Muscle of arm (tissue), 14 donors: ENCODE measurements at places on chromosomes 2 and 18.

- no peak for DNase-seq
Measured at GRCh38 chr18:25278394-25278793, 73.6 kb downstream of the ZNF521 start.

GRCh38 chr2:26913999-26914658, 56.3 kb upstream of the MAPRE3 start:
- DNase-seq, result no peak

- no peak for DNase-seq
Measured at GRCh38 chr18:58308463-58308862, 264.4 kb downstream of the NEDD4L start.

DNA sequence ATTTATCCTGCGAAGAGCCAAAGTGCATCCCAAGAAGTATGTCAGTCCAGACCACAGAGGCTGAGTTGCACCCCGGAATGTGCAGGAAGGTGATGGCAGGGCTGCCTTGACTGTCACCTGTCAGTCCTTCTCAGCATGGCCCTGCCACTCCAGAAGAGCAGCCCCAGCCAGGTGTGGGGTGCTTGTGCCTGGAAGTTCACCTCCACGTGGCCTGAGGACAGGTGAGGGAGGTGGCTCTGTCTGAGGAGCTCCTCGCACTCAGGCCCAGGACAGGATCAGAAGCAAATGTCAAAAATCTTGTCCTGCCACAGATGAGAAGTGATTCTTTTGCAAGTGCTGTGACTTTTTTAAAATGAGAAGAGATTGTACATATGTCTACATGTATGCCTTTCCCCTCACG, 31.4 kb upstream of the B3GNT7 start:
- DNase-seq, result no peak

GRCh38 chr2:16409849-16410248, 255.8 kb downstream of the CYRIA start:
- DNase-seq, result no peak

- no peak for DNase-seq
Measured at GRCh38 chr2:64492272-64492671, 31.9 kb upstream of the AFTPH start.

- DNase-seq, result no peak
Measured at GRCh38 chr18:59725142-59725541, 27.9 kb upstream of the CCBE1 start.

DNA sequence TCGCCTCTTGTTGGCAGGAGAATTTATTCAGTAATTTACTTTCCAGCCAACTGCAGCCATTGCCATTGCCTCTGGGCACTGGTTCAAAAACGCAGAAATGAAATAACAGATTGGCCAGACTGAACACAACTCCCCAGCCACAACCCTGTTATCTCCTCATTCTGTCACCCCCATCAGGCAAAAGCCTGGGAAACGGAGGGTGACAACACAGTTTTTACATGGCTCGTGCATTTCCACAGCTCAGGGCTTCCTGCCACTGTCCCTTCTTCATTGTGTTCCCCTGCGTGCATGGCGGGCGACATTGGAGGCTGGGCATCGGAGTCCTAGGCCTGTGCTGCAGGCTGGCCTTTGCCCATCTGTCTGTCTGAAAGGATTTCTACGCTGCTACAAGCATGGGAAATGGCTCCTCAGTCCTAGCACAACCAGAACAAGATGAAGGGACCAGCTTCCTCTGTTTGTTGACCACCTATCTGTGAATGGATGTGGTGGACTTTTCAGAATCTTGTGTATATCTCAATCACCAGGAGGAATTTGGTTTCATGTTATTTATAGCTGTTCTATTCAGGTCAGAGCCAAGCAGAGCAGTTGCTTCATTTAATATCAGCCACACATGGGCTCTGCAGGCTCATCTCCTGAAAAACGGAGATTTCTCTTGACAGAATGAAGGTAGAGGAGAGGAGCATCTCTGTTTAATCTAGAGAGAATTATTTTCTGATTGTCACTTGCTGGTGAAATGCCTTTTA, 107.0 kb downstream of the MGAT5 start:
- peak; percentile 59 for DNase-seq

DNA sequence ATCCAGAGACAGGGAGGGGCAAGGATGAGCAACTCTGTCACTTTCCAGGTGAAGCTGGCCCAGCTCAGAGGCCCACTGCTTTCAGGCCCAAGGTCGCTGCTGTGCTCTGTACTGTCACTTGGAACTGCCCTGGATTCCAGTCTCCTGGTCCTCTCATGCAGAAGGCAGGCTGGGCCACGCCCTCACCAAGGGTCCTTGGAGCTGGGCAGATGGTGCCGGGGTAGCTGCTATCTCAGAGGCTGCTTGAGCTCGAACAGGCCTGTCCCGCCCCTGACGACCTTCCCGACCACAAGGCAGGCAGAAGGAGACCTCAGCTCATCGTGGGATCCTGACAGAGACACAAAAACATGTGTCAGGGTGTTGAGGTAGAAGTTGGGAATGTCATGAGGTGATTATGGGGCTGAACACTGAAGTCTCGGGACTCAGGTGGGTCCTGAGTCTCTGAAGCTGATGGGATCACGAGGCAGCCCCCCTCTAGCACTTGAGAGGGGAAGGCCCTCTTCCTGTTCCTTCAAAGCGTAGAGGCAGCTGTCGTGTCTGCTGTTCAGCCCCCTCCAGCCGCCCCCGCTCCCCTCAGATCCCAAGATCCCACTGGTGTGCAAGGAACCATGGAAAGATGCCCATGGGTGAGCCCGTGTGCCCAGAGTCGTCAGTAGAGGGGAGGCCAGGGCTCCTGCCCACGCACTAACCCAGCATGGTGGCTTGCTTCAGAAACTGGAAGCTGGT, 78.3 kb downstream of the POLR1A start:
- DNase-seq, result no peak

DNA sequence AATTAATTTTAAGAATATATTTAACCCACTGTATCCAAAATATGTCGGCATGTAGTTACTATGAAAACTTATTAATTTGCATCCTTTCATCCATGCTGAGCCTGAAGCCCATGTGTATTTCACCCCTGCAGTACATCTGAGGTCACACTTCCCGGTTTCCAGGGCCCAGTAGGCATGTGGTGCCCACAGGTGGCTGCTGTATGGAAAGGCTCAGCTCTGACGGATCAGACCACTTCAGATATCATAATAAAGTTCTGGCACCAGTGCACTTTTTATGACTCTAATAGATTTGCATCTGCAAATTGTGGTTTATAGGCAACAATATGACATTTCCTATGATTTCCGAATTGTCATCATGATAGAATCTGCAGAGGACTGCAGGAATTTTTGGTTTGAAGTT, 22.5 kb downstream of the SH3RF3 start:
- DNase-seq, result no peak

DNA sequence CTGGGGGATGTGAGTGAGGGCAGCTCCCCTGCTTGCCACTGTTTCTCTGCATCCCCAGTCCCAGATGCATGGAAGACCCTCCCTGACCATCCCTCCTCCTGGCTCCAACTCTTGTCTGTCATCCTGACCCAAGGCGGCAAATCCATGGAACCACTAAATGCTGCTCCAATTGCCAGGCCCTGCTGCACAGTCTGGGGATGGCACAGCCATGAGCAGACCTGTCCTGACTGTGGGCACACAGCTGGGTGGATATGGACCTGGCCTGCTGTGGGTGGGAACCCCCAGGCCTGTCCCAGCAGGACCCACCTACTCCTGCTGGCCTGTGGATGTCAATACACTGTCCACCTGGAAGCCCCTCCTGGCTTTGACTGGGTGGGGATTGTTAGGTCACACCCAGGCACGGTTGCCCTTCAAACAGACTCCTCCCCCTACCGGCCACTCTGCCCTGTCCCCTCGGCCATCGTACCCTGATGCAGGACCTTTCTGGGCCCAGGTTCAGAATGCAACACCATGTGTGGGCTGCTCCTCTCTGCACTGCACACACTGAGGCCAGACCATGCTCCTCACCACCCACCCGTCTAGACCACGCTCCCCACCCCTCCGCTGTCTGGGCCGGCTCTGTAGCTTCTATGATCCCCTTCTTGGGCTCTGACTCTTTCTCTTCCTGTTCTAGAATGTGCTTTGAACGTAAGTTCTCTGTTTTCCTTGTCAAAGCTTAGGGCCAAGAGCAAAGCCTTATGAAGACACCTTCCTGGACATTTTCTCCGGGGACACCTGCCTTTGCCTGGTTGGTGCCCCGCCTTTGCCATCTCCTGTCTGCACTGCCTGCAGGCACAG, 57.9 kb downstream of the INPP5D start:
- no peak for DNase-seq

DNA sequence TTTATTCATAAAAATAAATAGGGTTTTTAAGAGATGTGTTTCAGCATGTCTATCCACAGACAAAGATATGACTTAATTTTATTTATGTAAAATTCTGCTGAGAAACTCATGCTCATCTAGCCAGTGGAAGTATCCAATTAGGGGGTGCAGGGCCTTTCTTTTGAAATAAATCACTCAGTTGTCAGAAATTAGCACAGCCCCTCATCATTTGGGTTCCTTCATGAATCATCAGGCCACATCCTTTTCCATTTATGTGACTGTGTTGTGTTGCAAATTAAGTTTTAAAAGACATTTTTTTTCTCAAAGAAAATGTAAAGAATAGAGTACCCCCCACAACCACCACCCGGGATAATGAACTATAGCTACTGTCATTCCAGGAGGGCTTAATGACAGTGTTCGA, 185.8 kb downstream of the NRP2 start:
- no peak for DNase-seq

- no peak for DNase-seq
Measured at GRCh38 chr2:74036450-74037195, 51.9 kb downstream of the TET3 start.

DNA sequence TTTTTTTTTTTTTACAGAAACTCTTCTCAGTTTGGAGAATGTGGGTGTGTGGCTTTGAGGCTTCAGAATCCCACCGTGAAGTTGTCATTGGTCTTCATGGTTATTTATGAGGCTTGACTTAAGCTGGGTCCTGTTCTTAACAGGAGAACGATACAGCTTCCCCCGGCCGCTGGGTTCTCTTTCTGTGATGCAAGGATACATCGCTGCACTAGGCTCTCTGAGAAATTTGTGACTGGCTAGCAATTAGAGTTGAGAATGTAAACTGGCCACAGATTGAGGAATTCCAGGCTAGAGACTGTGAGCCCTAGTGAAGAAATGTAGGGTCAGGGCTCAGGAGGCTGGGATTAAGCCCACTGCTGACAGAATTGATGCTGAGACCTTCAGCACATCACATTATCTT, 29.8 kb downstream of the MGAT5 start:
- no peak for DNase-seq

DNA sequence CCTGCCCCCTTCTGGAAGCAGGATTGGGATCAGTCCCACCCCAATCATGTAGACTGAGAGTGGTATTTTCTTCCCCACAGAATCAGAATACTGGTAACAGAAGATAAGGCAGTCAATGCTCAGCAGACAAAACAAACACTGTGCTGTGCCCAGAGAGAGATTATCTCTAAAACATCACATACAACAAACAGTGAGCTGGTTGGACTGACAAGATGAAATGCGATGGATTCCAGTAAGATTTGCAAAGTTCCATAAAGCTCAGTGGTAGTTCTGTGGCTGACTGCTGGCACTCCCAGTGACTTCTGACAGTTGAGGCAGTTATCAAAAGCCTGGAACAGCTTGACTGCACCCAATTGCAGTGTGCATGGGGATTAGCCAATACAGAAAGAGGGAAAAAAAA, 311.5 kb upstream of the MGAT5 start:
- DNase-seq, result no peak

GRCh38 chr2:10810202-10811161, 2.1 kb downstream of the PDIA6 start:
- no peak for DNase-seq

- DNase-seq, result no peak
Measured at GRCh38 chr18:61706276-61706915, 186.4 kb downstream of the RNF152 start.

- DNase-seq, result no peak
Measured at GRCh38 chr2:146978577-146979555, 866.0 kb upstream of the ACVR2A start.

DNA sequence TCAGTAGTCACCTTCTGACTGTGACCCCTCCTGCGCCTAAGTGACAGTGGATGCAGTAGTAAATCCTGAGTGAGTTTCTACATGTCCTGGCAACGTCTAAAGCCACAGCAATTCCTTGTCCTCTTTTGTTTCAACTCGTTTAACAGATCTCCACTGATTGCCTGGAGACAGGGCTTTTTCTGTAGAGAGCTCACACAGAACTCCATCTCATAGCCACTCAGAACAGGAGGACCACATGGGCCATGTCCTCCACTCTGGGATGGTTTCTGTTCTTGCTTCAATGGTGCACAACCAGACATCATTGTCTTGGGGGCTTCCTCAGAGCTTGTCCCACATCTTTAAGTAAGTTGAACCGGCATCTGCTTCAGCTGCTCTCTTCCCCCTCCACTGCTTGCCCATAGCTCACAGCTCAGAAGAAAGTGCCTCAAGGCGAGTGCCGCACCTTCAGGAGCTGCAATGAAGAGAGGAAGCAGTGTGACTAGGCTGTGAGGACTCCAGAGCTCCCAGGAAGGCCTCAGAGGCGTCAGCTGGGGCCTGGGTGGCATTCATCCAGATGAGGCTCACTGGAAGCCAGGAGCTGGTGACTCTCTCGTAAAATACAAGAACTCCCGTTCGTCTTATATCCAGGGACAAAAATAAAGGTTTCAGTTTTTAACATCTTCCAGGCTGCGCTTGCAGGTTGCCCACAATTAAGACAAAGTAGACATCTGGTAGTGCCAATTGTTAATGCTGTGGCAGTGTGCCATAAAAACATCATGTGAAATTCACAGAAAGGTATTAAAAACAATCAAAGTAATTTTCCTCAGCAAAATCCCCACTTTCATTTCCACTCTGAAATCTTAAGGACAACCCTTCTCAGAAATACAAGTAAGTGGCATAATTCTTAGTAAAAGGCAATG, 37.3 kb downstream of the ST3GAL5 start:
- DNase-seq, result no peak

- DNase-seq, result no peak
Measured at GRCh38 chr2:135638825-135639224, 102.8 kb upstream of the UBXN4 start.

GRCh38 chr2:232698556-232699091, 1.5 kb downstream of the GIGYF2 start:
- no peak for DNase-seq

DNA sequence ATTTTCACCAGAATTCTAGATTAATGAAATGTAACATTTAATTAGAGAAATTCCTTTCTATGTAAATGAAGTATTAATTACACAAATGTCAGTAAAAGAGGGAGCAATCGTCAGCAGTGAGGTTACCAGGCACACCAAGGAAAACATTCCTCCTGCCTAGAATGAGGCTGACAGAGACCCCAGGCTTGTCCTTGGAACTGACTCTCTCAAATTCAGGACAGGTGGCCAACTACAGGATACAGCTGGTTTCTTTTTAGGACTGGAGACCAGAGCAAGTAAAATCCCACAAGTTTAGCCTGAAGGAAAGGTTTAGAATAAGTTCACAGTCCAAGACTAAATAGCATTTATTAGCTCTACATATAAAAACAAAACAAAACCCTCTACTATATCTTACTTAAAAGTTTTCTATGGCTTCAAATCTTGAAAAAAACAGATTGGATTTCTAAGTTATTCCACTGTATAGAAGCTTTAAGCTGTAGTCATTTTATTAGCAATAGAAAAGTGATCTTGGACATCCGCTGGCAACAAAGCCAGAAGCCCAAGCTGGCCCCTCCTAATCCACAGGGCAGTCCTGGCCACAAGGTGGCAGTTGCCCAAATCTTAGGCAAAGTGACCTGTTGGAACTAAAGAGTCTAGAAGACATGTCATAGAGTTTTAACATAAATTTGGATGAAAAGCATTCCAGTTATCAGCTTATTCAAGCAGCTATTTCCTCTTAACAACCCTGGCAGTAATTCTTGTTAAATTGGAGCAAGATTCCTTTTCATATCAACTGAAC, 81.0 kb downstream of the SP3 start:
- no peak for DNase-seq

GRCh38 chr2:205858275-205858674, 176.0 kb downstream of the NRP2 start:
- DNase-seq, result peak; percentile 43
